ENCODE measurements at places on chromosomes 11 and 22.

GRCh38 chr11:103619480-103619879 is 417.0 kb upstream of the DDI1 start:
- DNase-seq: peak; percentile 38

DNA sequence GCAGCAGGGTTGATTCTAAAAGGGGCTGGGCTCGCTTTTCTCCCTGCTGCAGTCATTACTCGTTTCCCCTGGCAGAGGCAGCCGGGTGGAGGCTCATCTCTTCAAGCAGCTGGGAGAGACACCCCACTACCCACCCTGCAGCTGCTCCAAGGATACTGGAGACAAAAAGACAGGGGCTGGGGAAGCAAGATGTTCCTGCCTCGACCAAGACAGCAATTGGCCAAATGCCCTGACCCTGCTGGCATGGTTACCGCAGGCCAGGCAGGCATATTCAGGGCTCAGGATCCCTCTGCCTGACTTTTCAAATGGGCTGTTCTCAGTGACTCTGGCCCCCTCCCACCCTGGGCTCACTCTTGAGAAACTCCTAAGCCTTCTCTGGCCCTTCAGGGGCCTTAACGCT is 6.8 kb upstream of the RGL4 start:
- DNase-seq: no peak

GRCh38 chr11:127191689-127192088 is 191.1 kb upstream of the KIRREL3 start:
- no peak for DNase-seq

- DNase-seq: no peak
Measured at GRCh38 chr11:84866922-84867321, 760.2 kb downstream of the DLG2 start.

DNA sequence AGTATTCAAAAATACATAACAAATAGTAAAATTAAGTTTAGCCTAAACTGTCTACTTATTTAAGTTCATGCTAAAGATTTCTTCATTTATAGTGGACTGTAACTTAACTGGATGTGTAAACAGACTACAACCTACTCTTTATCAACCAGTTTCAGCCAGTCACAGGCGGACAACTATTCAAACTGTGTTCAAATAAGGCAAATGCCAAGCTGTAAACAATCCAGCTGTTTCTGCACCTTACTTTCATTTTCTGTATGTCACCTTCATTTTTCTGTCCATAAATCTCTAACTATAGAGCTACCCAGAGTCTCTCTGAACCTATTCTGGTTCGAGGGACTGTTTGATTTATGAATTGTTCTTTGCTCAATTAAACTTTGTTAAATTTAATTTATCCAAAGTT is 992.8 kb downstream of the DLG2 start:
- DNase-seq: no peak

DNA sequence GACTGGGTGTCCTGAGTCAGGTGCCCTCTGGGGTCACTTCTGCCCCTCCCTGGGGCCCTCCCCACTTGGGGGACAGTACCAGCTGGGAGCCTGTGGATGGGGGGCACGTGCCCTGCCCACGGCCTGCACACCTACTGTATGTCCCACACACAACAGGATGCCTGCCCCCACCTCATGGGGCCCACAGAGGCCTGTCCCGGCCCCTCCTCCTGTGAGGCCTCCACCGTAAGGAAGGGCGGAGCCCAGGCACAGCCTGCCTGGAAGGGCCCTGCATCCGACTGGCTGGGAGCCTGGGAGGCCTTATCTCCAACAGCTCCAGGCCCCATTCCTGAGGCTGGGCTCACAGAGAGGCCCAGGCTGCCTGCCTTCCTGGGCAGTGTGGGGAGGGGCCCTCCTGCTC is 47.8 kb downstream of the BRSK2 start:
- DNase-seq: no peak

- DNase-seq: no peak
Measured at GRCh38 chr11:46456269-46457001, 64.9 kb upstream of the CHRM4 start.

- no peak for DNase-seq
Measured at GRCh38 chr22:25494774-25495173, 69.7 kb upstream of the GRK3 start.

- DNase-seq: no peak
Measured at GRCh38 chr11:67146516-67147226, 27.6 kb downstream of the KDM2A start.

DNA sequence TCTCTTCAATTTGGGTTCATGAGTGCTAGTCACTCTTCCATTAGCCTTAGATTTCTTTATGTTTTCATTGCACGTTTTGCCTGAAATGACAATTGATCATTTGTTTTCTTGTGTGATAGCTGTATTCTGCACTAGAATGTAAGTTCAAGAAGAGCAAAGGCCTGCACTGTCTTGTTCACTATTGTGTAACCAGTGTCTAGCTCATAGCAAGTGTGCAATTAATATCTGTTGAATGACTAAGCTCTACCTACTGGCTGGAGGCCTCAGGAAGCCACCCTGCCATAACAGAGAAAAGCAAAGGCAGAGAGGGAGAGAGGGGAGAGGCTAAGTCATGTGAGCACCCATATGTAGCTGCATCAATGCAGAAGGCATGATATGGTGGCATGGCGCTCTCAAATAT is 292.8 kb upstream of the SYN3 start:
- DNase-seq: no peak

- DNase-seq: no peak
Measured at GRCh38 chr11:11558826-11559225, 63.0 kb downstream of the GALNT18 start.
